Hepatocyte (in vitro differentiated cells): ENCODE measurements at places on chromosomes 3 and 15. TPM values are rescaled to one million over a fixed set of nuclear protein-coding genes. Genes with fewer than 3 reads are reported as not detected.

- no peaks in the 10 kb centered on the region for H3K36me3 ChIP-seq
- H3K4me1 ChIP-seq = peaks cover 6% of the 10 kb centered on the region
- no peak overlapping the region for H3K4me3 ChIP-seq
- H3K27me3 ChIP-seq = no peaks in the 10 kb centered on the region
Observed at GRCh38 chr15:101023501-101024072, 104.4 kb downstream of the LRRK1 start.

DNA sequence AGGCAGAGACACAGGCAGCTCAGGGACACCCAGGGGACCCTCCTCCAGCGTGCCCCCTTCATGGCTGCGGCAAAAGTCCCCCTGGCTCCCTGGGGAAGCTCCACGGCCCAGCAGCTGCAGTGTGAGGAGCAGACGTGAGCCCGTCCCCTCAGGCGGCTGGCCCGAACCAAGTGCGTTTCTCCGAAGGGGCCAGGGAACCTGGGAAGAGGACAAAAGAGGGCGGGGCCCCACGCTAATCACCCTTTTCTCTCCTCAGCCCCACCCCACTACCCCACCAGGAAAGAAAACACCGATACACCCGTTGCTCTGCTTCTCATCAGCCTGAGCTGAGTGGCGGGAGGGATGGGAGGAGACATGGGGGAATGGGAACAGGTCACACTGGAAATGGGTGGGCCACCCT lies at the start of gene MUC4:
Gene MUC4, minus strand, starts transcription at position 174 of the 400 bp plus-strand sequence. Its CDS starts 112 bp downstream, at position 62.
- H3K4me1 ChIP-seq = no peaks in the 10 kb centered on the region
- no peak within 1 kb of the TSS for H3K27ac ChIP-seq
- no peaks in the 10 kb centered on the region for H3K36me3 ChIP-seq
- DNase-seq = peak; percentile 62
- no peaks in the 10 kb centered on the region for H3K27me3 ChIP-seq
- H3K4me3 ChIP-seq = no peak within 1 kb of the TSS

Gene DHX30
- total RNA-seq = 51.3 and 52.0 TPM in 2 replicates

DNA sequence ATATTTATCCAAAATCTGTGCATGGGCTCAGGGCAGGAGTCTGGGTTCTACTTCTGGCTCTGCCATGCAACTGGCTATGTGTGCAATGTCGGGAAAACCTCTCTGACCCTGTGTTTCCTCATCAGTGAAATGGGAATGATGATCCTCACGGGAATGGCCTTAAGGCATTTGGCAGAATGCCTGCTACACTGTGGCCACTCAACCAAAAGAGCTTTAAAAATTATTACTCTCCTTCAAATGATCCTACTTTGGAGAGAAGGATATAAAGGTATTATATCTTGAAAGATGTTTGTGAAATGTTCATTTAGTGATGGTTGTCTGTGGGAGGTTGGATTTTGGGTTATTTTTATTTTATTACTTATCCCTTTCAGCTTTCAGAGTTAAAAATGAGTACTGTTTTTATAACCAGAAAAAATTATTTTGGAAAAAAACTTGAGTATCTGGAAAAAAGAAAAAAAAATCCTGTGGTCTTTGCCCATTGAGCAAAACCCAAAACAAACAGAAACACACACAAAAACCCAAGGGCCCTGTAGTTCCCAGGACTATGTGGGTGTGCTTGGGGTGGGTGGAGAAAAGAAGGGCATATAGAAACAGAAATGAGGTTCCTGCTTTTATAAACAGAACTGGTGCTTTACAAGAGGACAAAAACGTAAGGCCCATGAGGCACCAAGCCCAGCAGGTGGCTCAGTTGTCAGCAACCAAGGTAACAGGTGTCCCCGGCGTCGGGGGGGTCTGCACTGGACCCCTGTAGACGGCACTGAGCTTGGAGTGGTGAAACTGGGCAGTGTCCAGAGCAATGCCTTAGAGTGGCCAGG lies 22.0 kb downstream of the RGMA start:
- no peak overlapping the region for H3K27ac ChIP-seq
- peaks cover 12% of the 10 kb centered on the region for H3K27me3 ChIP-seq
- no peaks in the 10 kb centered on the region for H3K4me1 ChIP-seq
- no peaks in the 10 kb centered on the region for H3K36me3 ChIP-seq
- H3K4me3 ChIP-seq = no peak overlapping the region

Gene COL6A5
- 0.08 and 1.1 TPM in 2 replicates for total RNA-seq

Gene GOLGA8B
- 30.4 and 38.7 TPM in 2 replicates for total RNA-seq

- H3K4me3 ChIP-seq = no peak overlapping the region
- no peaks in the 10 kb centered on the region for H3K27me3 ChIP-seq
- DNase-seq = peak; percentile 68
- H3K36me3 ChIP-seq = no peaks in the 10 kb centered on the region
Observed at GRCh38 chr3:172065967-172066762, 26.8 kb downstream of the FNDC3B start.

Gene SLC6A1
- total RNA-seq = 3.9 and 5.7 TPM in 2 replicates

Gene RNF13
- total RNA-seq = 62.2 and 81.0 TPM in 2 replicates
